AG09309 (cell line): ENCODE measurements at places on chromosomes 4 and X.
A peak's percentile ranks its signal among the peaks of the same experiment; 100 is the strongest.

GRCh38 chr4:142379277-142380051 is 466.6 kb downstream of the INPP4B start:
- peak; percentile 93 for DNase-seq

DNA sequence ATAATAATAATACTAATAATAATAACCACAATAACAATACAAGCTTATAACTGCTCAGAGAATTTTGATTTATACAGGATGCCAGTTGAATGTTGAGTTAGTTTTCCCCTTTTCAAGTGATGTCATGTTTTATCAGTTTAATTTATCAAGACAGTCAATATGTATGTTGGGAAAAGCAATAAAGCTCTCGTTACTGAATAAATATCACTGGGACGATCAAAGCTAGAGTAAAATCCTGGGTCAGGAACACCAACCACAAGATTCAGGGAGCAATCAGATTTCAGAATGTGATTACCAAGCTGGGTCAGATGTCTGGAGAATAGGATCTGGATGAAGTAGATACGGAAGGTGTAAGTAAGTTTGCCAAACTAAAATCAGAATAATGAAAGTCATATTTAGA is 179.6 kb downstream of the GRID2 start:
- DNase-seq = no peak

DNA sequence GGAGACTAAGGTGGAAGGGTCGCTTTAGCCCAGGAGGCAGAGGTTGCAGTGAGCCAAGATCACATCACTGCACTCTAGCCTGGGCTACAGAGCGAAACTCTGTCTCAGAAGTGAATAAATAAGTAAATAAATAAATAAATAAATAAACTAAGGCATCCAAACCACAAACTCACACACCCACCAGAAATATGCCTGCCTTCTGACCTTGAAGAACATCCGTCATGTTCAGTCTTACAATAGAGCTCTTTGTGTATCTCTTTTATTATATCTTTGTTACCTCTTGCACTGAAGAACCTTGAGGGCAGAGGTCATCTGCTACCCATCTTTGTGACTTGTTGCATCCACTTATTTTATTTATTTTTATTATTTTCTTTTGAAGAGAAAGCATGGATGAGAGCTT is 71.6 kb downstream of the PRRG1 start:
- no peak for DNase-seq

GRCh38 chr4:159146488-159146887 is 43.6 kb downstream of the RAPGEF2 start:
- no peak for DNase-seq

DNA sequence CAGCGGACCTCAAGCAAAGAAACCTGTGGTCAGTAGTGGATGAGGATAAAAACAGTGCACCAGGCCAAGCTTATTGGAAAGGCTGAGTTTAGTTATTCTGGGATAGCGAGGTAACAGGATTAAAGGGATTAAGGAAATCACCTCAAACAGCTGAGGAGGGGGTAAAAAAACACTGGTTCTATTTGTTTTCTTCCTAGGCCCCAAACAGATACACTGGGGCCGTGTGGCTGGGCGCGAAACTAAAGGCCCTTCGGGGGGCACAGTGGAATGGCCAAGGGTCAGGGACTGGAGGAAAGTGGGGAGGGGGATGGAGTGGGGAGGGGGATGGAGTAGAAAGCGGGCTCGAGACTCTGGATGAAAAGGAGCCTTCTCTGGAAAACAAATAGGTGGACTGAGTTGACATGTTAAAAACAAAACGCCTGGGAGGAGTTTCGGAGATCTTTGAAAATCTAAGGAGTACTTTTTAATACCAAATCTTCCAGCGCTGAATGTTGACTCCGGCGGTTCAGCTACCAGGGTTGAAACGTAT is 2.9 kb downstream of the SOX3 start:
- no peak for DNase-seq

DNA sequence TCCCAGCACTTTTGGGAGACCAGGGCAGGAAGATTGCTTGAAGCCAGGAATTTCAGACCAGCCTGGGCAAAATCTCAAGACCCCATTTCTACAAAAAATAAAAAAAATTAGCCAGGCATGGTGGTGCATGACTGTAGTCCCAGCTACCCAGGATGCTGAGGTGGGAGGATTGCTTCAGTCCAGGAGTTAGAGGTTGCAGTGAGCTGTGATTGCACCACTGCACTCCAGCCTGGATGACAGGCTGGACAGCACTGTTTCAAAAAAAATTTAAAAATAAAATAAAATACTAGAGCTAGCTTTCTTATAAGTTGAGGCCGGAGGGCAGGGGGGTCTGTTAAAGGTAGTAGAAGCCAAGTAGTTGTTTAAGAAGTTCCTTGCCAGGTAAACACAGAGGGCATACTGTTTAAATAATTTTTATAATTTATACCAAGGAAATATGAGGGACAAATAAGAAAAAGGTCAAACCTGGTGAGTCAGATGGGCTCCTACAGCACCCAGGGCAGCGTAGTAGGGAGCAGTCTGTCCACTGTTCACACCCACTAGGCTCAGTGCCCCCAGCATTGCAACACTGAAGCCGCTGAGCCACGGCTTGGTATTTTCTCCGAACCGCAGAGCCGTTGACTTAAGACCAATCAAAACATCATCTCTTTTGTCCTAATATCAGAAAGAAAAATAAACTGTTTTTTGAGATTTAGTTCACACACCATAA is 17.3 kb downstream of the COQ2 start:
- peak; percentile 87 for DNase-seq

- no peak for DNase-seq
Measured at GRCh38 chrX:131045726-131046125, 12.4 kb upstream of the ARHGAP36 start.

DNA sequence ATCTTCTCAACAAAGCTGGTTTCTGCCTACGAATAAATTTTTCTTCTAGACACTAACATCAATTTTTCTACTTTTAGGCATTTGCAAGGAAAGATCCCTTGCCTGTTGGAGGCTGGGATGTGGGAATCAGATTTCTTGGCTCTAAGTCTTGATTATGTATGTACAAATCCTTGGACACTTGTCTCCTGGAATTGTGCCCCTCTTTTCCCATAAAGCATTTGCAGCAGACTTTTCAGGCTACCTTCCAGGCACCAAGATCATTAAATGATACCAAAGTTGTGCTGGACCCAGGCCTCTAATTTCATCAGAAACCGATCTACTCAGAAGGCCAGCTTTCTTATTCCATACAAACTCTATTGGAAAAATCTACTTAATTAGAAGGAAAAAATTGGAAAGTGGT is 339.5 kb upstream of the DIPK2B start:
- no peak for DNase-seq

DNA sequence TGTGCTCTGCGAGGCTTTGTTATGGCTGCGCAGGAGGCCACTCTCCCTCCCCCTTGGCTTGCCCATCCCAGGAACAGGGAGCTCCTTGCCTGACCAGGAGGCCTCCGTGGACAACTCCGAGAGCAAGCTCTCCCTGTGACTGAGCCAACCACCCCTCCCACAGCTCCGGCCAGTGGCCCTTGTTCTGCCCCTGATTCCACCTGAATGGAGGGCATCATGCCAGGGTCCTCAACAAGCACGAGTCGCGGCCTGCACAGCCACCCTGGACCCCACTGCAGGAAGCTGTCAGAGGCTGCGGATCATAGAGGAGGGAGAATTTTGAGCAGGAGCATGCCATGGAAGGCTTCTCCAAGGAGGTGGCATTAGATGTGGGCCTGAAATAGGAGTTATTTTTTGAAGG is 44.8 kb upstream of the GRPEL1 start:
- no peak for DNase-seq

GRCh38 chr4:931194-931959 is 739 bp downstream of the GAK start:
- peak; percentile 43 for DNase-seq

DNA sequence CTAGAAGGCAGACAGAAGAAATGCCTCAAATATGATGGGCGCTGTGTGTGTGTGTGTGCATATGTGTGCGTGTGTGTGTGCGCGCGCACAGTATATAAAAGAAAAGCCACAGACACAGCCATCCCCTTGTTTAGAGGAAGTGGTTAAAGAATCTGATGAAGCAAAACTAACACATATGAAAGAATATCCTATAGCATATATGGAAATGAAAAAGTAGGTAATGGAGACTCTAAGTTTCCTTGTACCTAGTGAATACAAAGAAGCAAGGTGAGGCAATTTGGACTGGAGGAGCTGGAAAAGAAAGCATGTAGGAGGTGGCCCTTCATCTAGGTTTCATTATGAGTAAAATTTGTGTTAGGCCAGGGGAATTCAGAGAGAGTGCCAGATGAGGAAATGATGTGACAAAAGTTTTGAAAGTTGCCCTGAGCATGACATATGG is 58.6 kb upstream of the MCF2 start:
- DNase-seq = no peak

- no peak for DNase-seq
Measured at GRCh38 chr4:11549525-11549924, 120.8 kb upstream of the HS3ST1 start.

- DNase-seq = no peak
Measured at GRCh38 chrX:121836000-121836399, 788.6 kb downstream of the GLUD2 start.

DNA sequence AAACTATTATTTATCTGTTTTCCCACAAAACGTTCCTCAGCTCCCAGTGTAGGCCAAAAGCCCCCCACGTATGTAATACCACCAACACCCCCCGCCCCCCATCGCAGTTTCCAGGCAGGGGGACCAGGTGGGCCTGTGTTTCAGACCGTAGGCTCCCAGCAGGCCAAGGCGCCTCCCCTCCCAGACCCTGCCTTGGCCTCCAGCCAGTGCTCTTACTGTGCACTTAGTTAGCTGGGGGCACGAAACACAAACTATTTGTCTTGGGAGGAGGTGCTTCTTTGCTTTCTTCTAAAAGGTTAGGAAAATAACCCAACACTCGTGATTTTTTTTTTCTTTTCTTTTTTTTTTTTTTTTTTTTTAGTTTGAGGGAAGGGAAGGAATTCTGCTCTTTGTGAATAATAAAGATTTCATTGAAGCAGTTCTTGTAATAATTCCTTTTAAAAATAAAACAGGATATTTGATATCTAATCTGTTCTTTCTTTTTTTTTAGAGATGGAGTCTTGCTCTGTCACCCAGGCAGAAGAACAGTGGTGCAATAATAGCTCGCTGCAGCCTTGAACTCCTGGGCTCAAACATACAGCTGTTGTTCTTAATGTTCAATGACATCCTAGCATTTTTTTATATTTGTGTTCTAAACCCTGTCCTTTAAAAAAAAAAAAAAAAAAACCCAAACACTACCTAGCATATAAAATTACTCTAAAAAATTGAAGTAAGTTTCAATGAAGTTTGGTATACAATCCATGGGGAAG is 83.0 kb upstream of the CLDN34 start:
- DNase-seq = no peak

- no peak for DNase-seq
Measured at GRCh38 chr4:153465615-153466080, 512 bp upstream of the TMEM131L start.

DNA sequence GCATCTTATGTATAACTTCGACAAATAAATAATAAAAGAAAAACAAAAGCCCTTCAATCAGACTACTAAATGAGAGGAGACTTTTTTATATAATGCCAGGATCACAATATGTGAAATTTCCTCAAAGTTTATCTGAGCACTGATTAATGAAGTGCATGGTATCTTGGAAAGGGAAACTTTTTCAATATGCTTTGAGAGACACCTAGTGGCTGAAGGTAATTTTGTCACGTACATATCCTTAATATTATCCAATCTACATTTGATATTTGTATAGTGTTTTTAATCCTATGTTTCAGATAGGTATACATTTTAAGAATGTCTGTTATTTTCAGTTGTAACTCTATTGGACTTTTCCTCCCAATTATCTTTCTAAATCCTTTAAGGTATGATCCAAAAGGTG is 146.8 kb downstream of the KLHL4 start:
- DNase-seq = no peak

- DNase-seq = peak; percentile 54
Measured at GRCh38 chr4:182354867-182355266, 111.7 kb downstream of the TENM3 start.

DNA sequence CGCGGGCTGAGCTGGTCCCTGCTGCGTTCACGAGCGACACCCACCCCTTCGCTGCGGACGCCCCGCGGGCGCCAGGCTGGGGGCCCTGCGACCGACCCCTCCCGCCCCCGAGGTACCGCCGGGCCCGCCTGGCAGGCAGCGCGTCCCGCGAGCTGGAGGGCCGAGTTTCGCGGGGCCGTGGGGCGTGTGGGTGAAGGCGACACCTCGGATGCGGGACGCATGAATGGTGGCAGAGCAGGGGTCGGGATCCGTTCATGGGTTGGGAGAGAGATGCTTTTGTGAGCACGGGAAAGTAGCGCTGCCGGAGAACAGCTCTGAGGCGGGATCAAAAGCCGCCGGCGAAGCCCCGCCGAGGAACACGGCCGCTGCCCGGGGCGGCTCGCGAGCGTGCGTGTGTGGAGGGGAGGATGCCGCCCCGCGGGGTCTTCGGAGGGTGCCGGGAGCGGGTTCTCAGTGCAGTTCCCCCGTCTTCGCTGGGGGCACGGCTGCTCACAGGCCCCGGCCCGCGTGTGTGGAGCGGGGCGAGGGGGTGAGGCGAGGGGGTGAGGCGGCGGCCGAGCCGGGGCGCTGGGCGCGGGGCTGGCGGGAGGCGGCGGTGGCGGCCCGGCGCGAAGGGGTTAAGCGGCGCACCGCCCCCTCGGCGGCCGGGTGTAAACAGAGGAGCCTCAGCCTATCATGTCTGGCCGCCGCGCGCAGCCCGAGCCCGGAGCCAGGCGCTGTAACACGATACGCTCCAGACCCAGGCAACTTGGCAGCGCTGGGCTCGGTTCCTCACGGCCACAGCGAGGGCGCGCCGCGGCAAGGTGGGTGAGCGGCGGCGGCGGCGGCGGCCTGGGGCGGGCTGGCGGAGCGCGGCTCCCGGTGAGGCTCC is 205.3 kb downstream of the TENM3 start:
- peak; percentile 74 for DNase-seq

DNA sequence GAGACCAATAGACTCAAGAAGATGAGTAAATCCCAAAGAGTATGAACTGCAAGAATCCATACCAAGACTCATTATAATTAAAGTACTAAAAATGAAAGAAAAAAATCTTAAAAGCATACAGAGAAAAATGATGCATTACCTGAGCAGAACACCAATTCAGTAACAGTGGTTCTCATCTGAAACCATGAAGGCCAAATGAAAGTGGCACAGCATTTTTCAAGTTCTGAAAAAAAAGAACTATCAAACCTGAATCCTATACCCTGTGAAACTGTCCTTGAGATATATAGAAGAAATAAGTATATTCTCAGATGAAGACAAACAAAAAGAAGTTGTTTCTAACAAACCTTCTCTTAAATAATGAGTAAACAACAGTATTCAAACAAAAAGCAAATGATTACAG is 39.6 kb upstream of the TMPRSS11A start:
- DNase-seq = no peak
